ENCODE measurements at places on chromosomes 1 and 21.
A peak's percentile ranks its signal among the peaks of the same experiment; 100 is the strongest.

DNA sequence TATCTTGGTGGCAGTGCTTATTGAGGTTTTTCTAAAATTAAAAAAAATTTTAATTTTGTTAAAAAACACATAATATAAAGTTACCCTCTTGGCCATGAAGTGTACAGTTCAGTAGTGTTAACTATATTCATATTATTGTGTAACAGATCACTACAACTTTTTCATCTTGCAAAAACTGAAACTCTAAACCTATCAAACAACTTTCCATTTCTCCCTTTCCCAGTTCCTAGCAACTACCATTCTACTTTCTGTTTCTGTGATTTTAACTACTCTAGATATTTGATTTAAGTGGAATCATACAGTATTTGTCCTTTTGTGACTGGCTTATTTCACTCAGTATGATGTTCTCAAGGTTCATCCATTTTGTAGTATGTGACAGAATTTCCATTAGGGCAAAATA is 55.5 kb downstream of the SLAMF6 start:
- DNase-seq = no peak

GRCh38 chr1:160665330-160666078 is 18.7 kb upstream of the SLAMF1 start:
- DNase-seq = no peak

- no peak for DNase-seq
Measured at GRCh38 chr1:156594190-156594589, 2.6 kb downstream of the NAXE start.

DNA sequence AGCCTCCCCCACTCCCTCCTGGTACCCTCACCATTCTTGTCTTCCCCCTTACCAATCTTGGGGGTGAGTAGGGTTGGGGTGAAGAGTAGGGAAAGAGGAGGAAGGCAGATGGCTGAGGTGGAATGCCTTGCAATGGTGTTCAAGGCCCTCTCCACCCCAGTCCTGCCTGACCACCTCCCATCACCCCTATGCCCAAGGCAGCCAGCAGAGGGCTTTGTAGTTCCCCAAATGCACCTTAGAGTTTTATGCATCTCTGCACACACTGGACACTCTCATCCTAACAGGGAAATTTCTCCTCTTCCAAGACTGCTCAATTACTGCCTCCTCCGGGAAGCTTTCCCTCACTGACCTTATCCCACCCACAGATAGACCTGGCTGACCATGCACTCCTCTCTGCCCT is 15.4 kb downstream of the KIF17 start:
- DNase-seq = no peak

- peak; percentile 77 for DNase-seq
Measured at GRCh38 chr1:23394684-23395083, 25.0 kb upstream of the ZNF436 start.

DNA sequence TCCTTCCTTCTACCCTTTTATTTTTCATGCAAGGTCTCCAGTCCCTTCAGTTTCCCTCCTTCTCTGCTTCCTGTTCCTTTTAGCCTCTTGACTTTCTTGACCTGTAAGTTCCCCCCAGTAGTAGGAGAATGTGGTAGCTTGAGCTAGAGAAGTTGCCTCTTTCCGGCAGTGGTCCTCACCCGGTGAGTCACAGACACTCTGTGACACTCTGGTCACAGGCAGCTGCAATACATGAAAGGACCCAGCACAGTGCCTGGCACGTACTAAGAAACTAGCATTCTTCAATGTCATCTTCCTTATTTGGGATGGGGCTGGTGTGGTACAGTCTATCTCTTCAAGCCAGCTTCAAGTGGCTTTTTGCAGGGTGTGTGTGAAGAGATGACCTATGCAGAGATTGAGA is 16.0 kb downstream of the PFKFB2 start:
- no peak for DNase-seq

- no peak for DNase-seq
Measured at GRCh38 chr1:166999075-166999474, 10.0 kb downstream of the MAEL start.

DNA sequence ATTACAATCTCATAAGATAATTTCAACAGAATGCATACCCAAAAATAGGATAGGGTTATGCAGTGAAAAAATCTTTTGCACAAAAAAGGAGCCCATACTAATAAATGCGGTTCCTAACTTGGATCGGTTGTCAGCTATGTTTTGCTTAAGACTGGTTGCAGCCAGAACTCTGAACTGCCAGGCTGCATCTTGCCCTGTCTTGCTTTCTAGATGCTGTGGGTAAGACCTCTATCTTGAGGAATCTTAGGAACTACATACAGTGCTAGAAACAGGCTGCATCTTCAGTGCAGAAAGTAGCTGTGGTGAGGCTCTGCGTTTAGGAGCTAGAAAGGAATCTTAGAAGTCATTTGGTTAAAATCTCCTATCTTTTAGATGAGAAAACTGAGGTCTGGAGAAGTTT is 45.6 kb upstream of the PLA2G4A start:
- no peak for DNase-seq

DNA sequence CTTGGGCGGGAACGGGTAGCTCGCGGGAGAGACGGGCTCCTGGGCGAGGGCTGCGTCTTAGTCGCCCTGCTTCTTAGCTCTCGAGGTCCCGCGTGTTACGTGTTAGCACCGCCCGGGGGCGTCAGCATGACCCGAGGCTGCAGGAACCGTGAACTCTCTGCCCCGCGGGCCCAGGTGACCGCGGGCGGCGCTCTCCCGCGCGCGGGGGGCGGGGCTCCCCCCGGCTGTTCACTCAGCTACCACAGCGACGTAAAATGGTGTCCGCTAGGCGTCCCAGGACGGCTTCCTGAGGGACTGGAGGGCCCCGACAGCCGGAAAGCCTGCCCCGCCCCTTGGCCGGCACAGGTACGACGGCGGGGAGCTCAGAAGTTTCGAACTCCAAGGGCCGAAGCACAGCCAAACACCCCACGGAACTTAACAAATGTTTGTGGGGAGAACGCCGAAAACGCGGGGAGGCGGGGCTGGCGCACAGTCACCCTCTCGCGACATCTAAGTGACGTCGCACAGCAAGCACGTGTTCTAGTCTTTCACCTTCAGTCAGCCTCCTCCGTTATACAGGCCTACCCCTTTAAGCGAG is 780 bp upstream of the RBM15 start:
- peak; percentile 96 for DNase-seq

DNA sequence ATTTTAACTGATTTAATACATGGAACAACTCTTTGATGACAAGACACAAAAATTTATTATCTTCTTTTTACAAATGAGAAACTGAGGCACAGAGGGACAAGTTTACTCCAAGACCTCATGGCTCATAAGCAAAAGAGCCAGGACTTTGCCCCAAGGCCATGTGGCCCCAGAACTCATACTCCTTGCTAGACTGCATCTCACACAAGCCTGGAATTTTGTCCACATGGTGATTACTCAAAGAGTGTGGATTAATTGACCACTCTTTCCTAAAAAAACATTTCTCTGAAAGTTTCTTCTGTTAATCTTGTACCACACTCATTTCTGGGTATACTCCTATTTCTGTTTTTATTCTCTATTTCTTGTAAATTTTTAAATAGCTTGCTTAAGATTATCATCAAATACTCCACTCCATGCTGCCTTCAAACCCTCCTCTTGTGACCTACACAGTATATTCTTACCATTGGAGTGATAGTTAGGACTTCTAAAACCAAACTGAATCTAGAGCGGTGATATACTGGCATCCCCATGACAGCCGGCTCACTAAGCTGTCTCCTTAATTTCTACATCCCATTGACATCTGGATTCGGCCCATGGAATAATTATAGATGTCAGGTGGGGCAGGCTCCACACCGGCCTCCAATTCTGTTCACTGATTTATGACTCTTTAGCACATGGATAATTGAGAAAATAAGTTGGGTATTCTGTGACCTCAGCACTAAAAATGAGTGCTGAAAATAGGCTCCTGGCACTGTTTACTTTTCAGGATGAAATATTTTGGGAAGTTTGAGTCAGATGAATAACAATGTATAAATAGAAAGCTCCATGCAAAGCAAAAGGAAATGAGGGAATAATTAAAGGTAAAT is 16.1 kb downstream of the RGS4 start:
- no peak for DNase-seq
